NCI-H774 (cell line): ENCODE measurements at places on chromosomes 6 and 20.

DNA sequence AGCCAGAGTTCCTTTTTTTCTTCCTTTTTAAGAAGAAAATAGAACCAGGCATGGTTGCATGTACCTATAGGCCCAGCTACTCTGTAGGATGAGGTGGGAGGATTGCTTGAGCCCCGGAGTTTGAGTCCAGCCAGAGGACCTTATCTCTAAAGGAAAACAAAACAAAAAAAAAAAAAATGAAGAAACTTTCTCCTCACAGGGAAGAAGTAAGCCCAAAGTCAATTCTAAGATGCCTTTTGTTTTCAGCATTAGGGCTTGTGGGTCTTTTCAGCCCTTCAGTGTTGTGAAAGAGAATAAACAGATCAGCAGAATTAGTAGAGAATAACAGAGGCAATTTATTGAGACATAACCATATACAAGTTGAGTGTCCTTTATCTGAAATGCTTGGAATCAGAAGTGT lies 26.8 kb downstream of the ZNF451 start:
- DNase-seq: no peak

DNA sequence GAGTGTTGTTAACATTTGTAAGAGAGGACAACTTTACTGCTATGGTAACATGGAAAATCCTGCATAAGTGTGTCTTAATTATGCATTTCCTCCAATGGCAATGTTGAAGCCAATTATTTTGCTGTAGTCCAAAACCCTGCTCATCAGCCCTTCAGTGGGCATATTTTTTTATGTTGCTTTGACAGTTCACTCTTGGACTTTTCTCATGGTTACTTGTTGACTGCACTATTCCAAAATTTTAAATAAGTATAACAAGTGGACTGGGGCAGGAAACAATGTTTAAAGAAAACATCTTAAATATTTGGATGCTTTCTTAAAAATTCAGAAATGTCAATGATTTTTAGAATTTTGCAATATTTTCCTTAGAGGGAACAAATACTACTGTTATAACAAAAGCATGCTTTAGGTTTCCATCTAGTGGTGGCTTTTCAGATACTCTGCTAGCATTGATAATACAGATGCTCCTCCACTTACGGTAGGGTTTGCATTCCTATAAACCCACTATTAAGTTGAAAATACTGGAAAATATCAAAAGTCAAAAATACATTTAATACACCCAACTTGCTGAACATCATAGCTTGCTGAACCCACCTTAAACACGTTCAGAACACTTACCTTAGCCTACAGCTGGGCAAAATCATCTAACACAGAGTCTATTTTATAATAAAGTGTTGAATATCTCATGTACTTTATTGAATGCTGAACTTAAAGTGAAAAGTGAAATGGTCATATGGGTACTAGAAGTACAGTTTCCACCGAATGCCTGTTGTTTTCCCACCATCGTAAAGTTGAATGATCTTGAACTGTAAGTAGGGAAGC lies 86.4 kb downstream of the ADGRG6 start:
- no peak for DNase-seq

- DNase-seq: peak; percentile 18
These were observed 2.4 kb downstream of the TCF21 start for GRCh38 chr6:133891149-133891926.

GRCh38 chr6:167094436-167094819 lies 28.5 kb upstream of the CCR6 start:
- no peak for DNase-seq

DNA sequence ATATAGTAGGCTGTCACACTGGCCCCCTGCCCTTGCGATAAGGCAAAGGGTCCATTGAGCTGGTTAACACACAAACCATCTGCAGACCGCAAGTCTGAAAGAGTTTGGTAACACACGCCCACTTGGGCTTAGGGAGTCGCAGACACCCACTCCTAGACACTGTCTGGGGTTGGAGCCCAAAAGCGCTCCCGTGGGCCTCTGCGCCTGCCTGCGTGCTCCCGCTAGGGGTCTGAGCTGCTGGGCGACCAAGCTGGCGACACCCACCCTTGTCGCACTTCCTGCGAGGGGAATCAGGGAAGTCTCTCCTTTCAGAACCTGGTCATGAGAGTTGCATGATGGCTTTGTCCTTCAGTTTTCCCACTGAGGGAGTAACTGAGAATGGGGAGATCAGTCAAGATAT lies 653.0 kb downstream of the HTR1B start:
- DNase-seq: no peak

- no peak for DNase-seq
These were observed 1005.4 kb downstream of the GRIK2 start for GRCh38 chr6:102398788-102399390.

DNA sequence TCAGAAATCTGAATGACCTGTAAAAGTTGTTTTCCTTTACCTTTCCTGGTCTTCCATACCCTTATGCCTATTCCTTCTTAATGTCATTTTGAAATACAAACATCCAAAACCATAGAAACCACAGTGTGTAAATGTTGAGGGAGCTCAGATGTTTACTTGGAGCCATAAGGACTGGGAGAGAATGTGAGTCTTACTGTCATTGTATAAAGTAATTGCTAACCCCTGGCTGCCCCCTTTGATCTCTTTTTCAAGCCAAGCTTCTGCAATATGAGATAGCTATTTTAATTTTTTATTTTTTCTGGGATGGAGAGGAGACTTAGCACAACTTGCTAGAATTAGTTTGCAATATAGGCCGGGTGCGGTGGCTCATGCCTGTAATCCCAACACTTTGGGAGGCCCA lies 124.4 kb upstream of the AKIRIN2 start:
- DNase-seq: no peak

DNA sequence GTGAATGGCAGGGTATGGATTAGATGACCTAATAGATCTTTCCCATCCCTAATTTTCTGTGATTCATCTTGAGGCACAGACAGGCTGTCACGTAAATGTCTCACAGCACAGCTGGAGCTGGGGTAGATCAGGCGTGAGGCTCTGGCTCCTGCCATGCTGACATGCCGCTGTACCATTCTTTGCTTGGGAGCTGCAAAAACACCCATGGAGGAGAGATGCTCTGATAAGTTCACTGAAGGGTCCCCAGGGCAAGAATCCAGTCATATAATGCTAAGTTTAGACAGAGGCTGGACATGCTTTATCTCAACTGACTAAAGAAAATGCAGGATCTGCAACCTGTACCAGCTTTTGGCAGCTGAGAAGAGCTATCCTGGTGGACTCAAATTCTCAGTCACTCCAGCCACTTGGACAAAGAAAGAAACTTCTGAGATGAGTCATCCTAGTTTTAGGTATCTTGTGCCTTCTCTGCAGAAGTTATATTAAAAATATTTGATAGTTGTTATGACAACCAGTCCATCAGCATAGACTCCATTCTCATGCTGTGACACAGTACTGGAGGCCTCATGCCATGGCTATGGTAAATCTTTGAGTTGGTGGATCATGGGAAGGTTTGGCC lies 185.1 kb upstream of the RAB32 start:
- no peak for DNase-seq

DNA sequence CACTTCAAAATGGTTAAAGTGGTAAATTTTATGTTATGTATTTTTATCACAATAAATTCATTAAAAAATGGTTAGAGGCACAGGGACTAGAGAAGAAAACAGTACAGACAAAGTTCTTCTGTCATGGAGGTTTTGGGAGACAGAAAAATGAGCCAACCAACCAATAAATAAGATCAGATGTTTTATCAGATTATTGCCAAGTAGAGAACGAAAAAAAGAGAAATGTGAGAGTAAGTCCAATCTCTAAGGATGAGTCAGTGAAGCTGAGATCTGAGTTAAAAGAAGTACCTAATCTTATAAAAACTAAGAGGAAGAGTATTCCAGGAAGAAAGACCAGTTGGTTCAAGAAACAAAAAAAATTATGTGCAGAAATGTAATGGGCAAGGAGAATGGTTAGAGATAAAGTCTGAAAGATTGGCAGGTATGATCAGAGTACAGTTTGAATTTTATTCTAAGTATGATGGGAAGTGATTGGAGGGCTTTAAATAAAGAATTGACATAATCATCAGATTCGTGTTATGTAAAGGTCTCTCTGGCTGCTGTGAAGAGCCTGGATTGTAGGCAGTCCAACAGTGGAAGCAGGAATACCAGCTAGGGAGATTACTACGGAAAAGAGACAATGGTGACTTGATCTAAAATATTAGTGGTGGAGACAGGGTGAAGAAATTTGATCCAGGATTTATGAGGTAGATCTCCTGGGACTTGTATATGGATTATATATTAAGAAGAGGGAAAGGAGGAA lies 79.6 kb downstream of the RCAN2 start:
- DNase-seq: no peak

DNA sequence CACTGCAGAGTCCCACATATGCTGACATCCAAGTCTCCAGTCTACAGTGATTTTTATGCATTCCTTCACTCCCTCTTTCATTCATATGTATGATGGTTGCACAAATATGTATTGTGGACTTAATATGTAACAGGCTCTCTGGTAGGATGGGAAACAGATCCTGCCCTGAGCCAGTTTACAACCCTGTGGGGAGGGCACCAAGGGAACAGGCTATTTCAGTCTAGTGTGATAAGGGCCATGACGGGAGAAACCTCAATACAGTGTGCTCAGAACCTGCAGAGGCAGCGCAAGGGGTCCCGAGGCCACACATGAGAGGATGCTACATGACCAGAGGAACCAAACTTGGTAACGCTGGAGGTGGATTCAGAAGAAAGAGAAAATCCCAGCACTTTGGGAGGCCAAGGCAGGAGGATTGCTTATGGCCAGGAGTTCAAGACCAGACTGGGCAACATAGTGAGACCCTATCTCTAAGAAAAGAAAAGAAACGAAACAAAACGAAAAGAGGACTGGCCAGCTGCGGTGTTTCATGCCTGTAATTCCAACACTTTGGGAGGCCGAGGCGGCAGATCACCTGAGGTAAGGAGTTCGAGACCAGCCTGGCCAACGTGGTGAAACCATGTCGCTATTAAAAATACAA lies 249.8 kb upstream of the JARID2 start:
- DNase-seq: no peak

- peak; percentile 59 for DNase-seq
These were observed 115.4 kb upstream of the BTN3A2 start for GRCh38 chr6:26249707-26249956.

DNA sequence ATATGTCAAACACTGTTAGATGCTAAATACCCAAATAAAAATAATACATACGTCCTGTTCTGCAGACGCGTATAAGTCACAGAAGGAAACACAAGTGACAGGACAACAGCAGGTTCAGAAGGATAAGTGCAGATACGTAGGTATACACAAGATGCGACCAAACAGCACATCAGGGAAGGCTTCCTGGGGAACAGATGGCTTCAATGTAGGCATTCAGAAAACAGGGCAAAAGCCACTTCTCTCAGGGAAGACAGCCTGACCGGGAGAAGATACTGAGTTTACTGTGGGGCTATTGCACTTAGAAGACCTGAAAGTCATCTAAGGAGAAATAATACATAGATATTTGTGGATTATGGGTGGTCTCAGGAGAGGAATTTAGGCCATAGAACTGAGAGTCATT lies 1.9 kb downstream of the HLA-DPA1 start:
- DNase-seq: no peak

GRCh38 chr20:43919686-43920403 lies 5.2 kb downstream of the TOX2 start:
- peak; percentile 15 for DNase-seq

GRCh38 chr6:38155144-38155543 lies 335.6 kb downstream of the ZFAND3 start:
- no peak for DNase-seq

DNA sequence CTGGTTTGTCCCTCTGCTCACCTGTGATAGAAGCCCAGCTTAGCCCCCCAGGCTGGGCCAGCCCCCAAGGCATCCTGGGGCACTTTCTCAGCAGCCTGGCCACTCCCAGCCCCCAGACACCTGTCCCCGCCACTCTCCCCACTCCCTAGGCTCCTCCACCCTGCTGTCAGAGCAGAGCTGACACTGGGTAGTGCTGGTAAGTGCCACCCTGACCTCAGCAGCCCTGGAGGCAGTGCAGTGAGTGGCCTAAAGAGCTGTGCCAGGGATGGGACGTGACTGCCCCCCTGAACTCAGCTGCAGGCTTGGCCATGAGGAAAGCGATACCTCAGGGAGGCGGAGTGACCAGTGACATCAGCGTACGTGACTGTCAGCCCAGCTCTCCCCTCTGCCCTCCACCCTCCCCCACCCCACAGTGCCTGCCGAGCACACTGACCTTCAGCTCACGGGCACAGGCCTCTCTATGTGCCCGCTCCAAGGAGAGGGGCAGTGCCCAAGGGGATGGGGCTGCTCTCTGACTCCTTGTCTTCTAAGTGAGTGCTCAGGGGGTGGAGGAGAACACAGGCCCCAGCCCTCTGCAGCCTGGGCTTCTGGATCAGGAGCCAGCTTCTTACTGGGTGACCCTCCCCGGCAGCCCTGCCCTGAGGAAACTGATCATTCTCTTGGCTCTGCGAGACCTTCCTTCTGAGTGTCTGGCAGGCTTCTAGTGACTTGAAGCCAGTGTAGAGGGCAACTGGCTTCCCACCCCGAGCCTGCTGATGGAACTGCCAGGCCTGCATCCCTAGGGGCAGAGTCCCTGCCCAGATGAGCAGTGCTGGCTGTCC lies 172.7 kb downstream of the MRPL14 start:
- DNase-seq: no peak

GRCh38 chr6:34867484-34867883 lies 20.4 kb downstream of the TAF11 start:
- DNase-seq: no peak
